GM23248 (cell line): ENCODE measurements at places on chromosomes 12 and 14. TPM values are rescaled to one million over a fixed set of nuclear protein-coding genes. Genes with fewer than 3 reads are reported as not detected.

DNA sequence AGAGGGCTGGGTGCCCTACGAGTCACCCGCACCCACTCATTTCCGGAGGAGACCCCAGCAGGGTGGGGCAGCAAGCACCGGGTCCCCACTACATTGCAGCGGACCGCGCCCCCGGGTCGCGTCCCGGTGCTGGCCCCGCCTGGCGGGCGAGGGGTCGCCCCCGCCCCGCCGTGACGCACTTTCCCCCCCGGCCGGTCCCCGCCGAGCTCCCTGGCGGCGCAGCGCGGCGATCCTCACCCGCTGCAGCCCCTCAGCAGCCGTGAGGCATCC is 106.1 kb downstream of the PRICKLE1 start:
- peak; percentile 60 for DNase-seq

- peak; percentile 65 for DNase-seq
Observed at GRCh38 chr12:59084511-59085375, 164.4 kb upstream of the LRIG3 start.

ABCC9 gene
- 12.7 and 14.2 TPM in 2 replicates for polyA plus RNA-seq

ATP23 gene
- polyA plus RNA-seq, result 4.3 and 5.7 TPM in 2 replicates
